ENCODE measurements at places on chromosomes 2 and 18.

- no peak for DNase-seq
Observed at GRCh38 chr18:25229081-25229480, 122.9 kb downstream of the ZNF521 start.

- peak; percentile 81 for DNase-seq
Observed at GRCh38 chr2:43426305-43427031, 169.4 kb downstream of the THADA start.

DNA sequence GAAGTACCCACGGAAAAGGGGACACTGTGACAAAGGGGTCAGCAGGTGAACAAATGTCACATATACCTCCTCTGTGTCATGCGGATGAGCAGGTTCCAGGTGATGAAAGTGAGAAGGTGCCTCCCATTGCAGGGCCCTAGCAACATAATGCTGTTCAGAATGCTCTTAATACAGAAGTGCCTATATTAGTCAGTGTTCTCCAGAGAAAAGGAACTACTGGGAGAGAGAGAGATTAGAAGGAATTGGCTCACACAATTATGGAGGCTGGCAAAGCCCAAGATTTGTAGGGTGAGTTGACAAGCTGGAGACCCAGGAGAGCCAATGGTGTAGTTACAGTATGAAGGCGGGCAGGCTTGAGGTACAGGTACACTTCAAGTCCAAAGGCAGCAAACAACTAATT is 98.1 kb upstream of the CDC42EP3 start:
- no peak for DNase-seq

GRCh38 chr2:22692746-22693145 is 692.2 kb upstream of the KLHL29 start:
- no peak for DNase-seq

DNA sequence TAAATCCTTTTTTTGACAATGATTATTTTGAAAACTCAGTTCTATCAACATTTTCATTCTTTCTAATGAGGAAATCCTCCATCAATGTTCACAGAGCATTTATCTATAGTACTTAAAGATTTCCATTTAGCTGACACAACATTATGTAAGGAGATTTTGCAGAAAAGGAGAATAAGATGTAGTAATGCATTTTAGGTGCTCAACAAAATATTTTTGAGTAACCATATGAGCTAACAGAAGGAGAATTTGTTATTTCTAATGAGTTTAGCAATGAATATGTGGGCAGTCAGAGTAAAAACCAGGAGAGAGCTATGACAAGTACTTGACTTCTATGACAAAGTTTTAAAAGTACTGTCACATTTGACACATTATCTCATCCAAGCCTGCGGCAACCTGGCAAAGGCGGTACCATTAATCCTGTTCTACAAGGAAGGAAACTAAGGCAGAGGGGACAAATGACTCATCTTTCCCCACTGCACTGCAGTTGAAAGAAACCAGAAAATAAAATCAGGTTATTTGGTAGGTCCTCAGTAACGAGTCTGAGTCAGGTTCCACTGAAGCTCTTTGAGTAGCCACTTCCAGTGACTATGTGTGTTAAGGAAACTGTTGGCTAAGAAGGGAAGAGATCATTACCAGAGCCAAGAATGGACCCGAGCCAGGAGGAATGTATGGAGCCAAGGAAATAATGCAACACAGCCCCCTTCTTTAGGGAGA is 134.1 kb upstream of the ITGB6 start:
- no peak for DNase-seq

DNA sequence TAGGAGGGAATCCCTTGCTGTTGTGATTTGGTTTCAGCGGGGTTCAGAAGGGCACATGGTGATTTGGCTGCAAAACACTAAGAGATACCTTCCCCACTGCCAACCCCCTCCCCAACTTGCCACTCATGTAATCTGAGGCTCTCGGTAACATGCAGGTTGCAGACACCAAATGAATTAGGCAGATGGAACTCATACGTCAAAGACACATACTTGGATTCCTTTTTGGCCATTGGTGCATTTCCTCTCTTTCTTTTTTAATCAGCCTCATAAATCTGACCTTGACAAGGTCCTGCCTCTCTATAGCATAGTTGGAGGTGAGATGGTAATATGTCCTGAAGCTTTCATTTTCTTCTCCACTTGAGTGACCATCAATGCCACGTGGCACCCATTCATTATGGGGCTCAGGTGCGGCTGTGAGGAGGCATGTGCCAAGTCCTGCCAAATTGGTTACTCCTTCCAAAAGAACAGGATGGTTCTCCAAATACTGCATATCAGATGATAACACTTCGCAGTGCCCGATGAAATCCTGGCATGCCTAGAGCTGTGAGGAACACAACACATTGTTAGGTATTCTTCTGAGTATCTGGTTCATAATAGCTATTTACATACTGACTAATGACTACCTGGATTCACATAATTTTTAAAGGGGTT is 8.3 kb upstream of the TMEM178A start:
- no peak for DNase-seq

Data from ureter (tissue), 1 donor.